ENCODE measurements at places on chromosomes 6 and 20. TPM values are rescaled to one million over a fixed set of nuclear protein-coding genes. Genes with fewer than 3 reads are reported as not detected.

Gene TPD52L1
- total RNA-seq = 11.2 TPM

Gene KCNK16
- not detected for total RNA-seq

Gene ANKRD6
- 9.8 TPM for total RNA-seq

Gene PRPH2
- total RNA-seq = 1.3 TPM

Gene PGC
- total RNA-seq = not detected

Gene ID4
- 137 TPM for total RNA-seq

Gene CALHM4
- not detected for total RNA-seq

Gene GNAS-AS1
- total RNA-seq = not detected

Gene PDSS2
- 12.2 TPM for total RNA-seq

Gene GPX5
- total RNA-seq = not detected

Gene SAMD5
- 0.93 TPM for total RNA-seq

Gene ERMARD
- 14.3 TPM for total RNA-seq

Gene PRRT1
- total RNA-seq = 1.2 TPM

Gene TBX18
- 19.3 TPM for total RNA-seq

Gene FERMT1
- 2.2 TPM for total RNA-seq

Gene MCUR1
- 18.6 TPM for total RNA-seq

Gene SEL1L2
- total RNA-seq = not detected

Gene MED23
- 35.2 TPM for total RNA-seq

Gene ELOVL2
- 0.87 TPM for total RNA-seq
